Stimulated activated CD4-positive, alpha-beta T cell treated with anti-CD3 and anti-CD28 coated beads, TNF-alpha, amount 100 ng/mL, for 4 hours (primary cell): ENCODE measurements at places on chromosomes 12 and 14.

- DNase-seq, result no peak
These were observed 57.1 kb downstream of the DYRK2 start for GRCh38 chr12:67705394-67706370.

DNA sequence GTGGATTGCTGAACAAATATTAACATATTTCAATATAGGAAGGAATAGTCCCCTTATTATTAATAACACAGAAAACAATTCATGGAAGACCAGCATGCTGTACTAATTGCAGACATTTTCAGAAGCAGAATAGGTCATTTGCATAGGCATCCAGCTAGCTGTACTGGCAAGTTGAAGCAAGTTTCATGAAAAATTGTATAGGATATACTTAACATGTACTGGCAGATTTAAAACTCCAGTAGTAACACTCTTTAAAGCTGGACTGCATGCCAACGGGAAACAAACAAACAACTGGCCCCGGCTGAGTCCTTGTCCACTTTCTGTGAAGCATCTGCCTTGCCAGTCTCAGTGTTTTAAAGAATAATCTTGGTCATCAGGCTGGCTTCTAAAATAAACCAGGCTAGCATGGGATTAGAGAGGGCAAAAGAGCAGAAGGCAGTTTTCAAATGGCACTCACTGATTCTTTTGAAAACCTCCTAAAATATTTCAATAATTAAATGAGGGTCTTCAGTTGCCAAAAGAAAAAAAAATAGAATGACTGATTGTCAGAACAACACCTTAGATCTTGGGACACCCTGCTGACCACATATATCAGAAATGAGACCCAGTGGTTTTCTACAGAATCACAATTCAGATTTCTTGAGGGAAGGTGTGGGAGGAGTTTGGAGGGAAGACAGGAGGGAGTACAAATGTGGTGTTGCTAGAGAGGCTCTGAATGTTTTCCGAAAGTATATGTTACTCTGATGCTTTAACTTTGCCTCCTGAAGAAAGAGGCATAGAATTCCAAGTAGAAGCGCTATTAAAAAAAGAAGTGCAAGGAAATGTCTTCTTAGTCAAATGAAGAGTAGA lies 122.5 kb upstream of the KRAS start:
- DNase-seq, result no peak

DNA sequence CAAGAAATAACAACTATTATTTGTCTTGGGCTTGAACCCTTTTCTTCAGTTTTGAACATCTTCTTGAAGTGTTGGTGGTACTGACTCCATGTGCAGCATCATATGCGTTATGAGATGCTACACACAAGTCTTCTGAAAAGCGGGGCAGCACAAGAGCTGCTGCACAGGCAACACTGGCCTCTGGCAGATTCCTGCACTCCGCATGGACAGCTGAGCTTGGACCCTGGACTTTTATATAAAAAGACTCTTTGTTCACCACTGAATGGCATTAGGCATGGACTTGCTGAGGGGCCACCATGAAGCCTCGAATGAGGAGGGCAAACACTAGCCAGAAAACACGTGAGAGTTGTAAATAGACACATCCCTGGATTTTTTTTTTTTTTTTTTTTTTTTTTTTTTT lies 210.8 kb upstream of the NPAS3 start:
- no peak for DNase-seq

DNA sequence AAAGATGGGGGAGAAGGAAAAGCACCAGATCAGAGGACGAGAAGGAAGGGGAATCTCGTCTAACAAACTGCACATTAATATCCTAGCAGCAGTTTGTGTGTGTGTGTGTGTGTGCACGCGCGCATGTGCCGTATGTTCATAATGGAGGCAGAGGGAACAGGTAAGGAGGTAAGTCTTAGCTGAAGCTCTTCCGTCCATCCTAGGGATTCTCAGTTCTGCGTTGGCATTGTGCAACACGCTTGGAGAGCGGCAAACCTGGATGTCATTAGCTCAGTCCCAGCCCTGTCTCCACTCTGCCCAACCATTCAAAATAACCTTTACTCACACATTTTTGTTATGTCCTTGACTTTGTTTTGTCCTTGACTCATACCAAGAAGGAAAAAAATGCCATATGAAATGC lies 1.6 kb upstream of the C1R start:
- DNase-seq, result no peak

DNA sequence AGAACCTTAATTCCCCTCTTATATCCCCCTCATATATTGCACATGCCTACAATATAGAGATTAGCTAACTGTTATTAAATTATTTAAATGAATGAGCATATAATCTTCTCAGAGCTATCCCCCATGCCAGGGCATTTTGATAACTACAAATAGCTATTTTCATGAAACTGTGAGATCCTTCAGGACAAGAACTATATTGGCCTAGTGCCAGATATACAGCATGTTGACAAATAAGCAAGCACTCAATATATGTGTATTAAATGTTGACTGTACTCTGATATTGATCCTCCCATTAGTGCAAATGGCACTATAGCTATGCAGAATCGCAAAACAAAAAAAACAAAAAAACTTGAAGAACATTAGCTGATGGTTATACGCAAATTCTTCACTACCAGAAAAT lies 134.1 kb upstream of the OTX2 start:
- DNase-seq, result no peak

GRCh38 chr12:93223440-93224426 lies 154.0 kb upstream of the NUDT4 start:
- no peak for DNase-seq

GRCh38 chr12:95411057-95411456 lies 62.9 kb upstream of the METAP2 start:
- no peak for DNase-seq

- no peak for DNase-seq
These were observed 106.7 kb downstream of the ANO4 start for GRCh38 chr12:100901266-100901665.

- DNase-seq, result no peak
These were observed 58.8 kb upstream of the NUDT4 start for GRCh38 chr12:93318720-93319522.

DNA sequence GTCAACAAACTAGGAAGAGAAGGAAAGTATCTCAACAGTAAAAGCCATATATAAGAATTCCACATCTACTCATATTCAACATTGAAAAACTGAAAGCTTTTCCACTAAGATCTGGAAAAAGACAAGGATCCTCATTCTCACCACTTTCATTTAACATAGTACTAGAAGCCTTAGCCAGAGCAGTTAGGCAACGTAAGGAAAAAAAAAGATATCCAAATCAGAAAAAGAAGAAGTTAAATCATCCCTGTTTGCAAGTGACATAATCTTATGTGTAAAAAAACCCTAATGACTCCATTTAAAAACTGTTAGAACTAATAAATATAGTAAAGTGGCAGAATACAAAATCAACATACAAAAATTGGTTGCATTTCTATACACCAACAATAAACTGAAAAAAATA lies 426.2 kb downstream of the BCAT1 start:
- DNase-seq, result no peak

DNA sequence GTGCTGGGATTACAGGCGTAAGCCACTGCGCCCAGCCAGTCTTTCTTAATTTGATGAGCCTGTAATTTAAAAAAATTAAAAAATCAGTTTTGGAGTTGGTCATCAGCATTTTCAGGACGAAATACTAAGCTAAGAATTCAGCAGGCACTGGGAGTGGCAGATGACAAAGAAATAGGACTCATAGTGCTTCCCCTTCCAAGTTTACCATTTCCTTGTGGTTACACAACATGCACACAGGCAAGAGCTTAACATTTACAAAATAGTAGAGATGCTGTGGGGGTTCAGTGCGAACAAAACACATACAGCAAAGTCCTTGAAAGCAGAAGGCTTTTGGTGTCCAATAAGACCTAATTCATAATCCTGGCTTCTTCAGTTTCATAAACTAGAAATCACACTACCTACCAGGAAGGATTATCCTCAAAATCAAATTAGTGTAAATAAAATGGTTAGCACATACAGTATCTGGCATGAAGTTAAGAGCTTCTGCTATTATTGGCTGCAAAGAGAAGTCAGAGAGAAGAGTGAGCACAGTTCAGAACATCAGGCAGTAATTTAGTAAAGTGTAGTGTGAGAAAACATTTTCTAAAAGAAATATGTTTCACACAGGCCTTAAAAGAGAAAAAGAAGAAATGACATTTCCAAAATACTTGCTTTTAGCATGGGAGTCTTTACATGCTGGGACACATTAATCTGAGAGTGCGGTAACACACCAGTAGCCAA lies 22.2 kb upstream of the KIF21A start:
- DNase-seq, result no peak

GRCh38 chr12:43287706-43288383 lies 264.2 kb downstream of the ADAMTS20 start:
- no peak for DNase-seq

DNA sequence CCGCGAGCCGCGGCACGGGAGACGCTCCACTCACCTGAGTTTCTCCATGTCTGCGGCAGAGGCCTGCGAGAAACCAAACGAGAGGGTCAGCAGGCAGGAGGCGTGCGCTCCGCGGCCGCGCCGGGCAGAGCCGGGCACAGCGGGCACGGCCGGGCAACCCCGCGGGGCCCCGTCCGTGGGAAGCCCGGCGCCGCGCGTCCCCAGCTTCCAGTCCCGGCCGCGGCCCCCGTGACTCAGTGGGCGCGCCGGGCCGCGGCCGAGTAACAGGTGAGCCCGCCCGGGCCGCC lies 19.4 kb downstream of the BEGAIN start:
- no peak for DNase-seq

GRCh38 chr12:77225373-77225772 lies 160.0 kb upstream of the E2F7 start:
- no peak for DNase-seq

- no peak for DNase-seq
These were observed 167.5 kb upstream of the RPL10L start for GRCh38 chr14:46819117-46819516.

DNA sequence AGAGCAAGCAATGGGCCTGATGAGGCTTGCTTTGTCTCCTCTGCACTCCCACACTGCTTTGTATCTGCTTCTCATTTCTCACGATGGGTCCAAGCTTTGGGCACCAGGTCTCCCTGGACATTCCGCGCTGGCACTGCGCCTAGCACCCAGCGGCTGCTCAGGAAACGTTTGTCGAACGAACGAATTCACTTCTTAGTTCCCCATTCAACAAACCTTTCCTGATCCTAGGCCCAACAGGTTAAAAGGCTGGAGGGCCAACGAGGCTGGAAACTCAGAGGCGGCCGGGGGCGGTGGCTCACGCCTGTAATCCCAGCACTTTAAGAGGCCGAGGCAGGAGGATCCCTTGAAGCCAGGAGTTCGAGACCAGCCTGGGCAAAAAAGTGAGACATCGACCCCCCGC lies 1.0 kb upstream of the GLRX5 start:
- no peak for DNase-seq

- DNase-seq, result no peak
These were observed 56.9 kb downstream of the SCFD1 start for GRCh38 chr14:30678926-30679431.

DNA sequence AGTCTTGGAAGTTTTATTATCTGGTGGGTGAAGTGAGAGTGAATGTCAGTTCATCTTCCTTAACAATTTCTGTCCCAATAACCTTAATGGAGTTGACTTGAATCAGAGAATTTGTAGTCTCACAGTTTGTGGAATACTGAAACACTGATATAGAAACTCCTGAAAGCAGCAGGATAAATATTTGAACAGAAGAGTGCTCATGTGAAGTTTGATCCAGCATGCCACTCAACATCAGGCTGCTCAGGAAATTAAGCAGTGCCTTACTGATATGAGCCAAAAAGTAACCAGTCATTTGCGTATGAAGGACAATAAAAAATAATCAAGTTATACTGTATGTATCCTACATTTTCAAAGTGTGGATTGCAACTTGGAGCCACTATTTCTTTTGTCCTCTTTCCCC lies 15.7 kb downstream of the MUCL1 start:
- DNase-seq, result no peak

DNA sequence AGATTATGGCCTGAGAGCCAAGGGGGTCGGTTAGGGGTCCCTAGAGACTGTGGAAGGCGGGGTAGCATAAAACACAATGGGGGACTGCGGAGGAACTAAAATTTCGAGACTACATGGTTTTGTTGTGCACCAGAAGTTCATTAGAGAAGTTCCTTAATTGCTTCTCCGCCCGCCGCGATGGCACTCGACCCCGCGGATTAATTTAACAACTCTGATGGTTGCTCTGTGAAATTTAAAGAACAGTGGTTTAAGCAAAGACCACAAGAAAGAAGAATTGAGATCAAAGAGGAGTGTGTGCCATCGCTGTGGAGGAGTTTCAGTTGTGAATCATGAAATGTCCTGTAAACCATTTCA lies 1.4 kb upstream of the CCDC88C start:
- no peak for DNase-seq

GRCh38 chr14:106850913-106851825 lies 1324.8 kb downstream of the TMEM121 start:
- DNase-seq, result no peak

- DNase-seq, result no peak
These were observed 18.4 kb downstream of the PPP1R1A start for GRCh38 chr12:54569995-54570528.

DNA sequence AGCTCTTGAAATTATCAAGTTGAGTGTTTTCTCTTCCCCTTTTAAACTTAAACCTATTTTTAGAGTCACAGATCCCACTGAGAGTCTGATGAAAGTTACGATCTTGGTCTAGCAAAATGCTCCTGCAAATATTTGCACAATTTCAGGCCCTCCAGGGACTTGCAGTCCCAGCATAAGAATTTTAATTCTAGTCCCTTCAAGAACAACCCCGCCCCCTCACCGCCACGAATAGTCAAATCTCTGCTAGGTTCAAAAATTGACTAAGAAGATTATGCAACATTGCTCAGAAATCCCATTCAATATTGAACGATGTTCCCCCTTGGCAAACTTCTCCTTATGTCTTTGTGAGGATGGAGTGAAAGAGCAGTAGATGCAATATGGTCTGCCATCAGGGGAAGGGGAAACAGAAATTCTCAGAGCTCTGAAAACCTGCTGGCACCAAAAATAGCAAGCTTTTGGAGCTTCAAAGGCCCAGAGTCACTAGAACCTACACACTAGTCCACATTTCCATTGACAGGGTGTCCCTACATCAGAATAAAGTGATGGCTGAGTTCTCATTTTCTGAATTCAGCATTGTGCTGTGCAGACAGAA lies 127.5 kb upstream of the CCDC175 start:
- no peak for DNase-seq

DNA sequence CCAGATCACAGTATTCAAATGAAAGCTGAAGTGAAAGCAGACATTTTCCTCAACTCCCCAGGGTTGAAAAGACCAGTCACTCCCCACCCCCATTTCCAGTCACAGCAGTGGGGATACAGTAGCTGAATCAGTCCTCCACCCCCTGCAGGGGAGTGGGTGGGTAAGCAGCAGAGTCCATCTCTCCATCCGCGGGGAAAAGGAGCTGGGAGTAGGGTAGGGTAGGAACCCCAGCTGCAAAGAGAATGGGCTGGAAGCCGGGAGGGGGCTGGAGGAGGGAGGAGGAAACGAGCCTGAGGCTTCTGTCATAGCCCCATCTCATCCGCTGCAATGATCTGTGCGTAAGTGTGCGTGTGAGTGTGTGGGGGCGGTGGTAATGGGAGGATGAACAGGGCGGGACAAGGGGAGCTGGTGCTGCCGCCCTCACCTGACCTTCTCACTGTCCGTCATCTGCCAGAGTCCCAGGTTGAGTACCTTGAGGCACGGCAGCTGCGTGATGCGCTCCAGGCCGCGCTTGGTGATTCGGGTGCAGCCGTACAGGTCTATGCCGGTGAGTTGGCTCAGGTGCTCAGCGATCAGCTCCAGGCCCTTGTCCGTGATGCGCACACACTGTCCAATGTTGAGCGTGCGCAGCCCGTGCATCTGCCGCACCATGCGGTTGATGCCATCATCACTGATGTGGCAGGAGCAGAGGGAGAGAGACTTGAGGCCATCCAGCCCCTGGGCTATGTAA lies 1.8 kb downstream of the FBXL14 start:
- peak; percentile 43 for DNase-seq
